ENCODE measurements at places on chromosomes 3 and 15.
A peak's percentile ranks its signal among the peaks of the same experiment; 100 is the strongest.

GRCh38 chr3:37386627-37387230, 212.3 kb upstream of the LRRFIP2 start:
- no peak for DNase-seq

GRCh38 chr15:64067564-64068030, 21.3 kb upstream of the DAPK2 start:
- peak; percentile 33 for DNase-seq

DNA sequence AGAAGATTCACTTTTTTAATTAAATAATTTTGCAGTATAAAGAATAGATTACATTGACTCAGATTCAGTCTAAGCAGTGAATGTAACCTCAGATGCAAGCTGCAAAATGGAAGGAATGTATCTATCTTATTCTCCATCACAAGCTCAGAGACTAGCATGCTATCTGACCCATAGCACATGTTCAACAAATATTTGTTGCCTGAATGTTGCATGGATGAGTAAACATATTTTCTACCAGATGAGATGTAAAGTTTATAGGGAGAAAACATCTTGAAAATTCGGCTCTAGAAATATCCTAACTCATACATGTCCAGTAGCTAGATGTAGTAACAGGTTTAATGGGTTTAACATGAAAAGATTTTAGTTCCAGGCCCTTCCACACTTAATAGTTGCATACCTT, 234.2 kb downstream of the MECOM start:
- no peak for DNase-seq

DNA sequence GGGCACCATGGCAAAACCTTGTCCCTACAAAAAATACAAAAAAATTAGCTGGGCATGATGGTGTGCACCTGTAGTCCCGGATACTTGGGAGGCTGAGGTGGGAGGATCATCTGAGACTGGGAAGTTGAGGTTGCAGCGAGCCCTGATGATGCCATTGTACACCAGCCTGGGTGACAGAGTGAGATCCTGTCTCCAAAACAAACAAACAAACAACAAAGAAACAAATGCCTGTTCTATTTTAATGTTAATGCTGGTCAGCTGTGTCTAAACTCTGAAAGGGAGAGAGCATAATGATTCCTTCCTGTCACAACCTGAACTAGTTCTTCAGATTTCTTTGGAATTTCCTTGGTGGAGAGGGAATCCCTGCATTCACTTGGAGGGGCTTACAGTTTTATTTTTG, 413.0 kb upstream of the TBL1XR1 start:
- no peak for DNase-seq

DNA sequence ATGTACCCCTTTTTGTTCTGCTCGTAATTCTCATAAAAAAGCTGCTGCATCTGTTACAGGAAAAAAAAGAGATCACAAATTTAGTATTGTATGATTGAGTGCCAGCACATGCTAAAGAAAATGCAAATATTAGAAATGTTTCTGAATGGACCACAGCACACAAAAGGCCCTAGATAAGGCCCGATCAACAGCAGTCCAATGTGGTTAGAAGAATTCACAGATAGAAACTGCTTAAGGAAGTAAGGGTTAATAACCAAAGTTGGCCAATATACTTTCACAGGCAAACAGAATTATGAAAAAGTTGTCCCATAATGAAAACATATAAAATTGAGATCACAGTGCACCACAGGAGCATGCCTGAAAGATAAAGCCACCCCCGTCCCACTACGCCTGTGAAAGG, 72.9 kb downstream of the CHSY1 start:
- DNase-seq: no peak

GRCh38 chr3:101478980-101479379, 34.0 kb downstream of the SENP7 start:
- no peak for DNase-seq

DNA sequence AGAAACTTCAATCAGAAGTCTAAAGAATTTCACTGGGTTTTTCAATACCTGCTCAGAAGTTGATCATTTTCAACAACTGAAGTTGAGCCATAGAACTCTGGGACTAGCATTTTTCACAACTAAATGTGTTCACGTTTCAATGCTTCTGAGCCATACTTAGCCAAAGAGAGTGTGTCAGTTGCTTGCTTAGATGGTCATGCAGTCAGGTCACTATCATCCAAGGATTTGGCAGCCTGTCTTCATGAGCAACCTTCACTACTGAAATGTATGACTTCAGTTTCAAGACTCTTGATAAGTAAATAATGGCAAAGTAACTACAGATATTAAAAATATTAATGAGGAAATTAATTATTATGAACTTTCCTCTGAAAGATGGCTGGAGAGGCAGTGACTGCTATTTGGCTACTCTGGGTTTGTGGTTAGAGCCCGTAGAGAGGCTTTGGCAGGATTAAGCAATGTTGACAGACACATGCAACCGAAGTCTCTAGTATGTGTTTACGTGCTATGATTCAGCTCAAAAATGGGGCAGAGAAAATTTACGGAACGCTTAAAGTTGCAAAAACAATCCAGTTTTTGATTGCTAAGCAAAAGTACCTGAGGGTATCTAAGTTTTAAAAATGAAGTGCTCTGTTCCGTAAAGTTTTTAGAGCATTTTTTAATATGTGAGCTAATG, 133.8 kb downstream of the GMNC start:
- no peak for DNase-seq

DNA sequence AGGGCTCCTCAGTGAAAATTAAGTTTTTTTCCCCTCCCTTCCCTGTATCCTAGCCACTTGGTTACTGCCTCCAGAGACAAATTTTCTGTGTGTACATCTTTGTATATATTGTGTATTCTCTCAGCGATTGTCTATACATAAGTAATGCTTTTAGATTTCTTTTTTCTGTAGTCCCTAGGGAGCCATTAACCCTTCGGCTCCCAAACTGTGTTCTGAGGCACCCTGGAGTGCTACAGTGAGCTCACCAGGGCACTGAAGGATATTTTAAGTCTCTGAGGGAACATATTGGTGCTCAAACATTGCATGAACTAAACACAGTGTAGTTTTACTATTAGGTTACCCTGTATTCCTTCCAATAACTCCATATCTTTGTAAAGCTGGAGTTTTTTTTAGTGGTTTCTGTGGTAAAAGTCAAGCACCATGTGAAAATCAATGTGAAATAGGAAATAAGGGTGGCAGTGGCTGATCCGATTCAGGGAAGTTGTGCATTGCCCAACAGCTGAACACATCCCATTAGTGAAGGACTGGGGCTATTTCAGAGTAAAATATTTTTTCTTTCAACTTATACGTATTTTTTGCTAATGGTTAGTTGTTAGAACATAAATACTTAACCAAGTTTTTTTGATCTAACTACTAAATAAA, 43.0 kb downstream of the USP13 start:
- DNase-seq: no peak

GRCh38 chr3:67587811-67588210, 66.6 kb downstream of the SUCLG2 start:
- no peak for DNase-seq

GRCh38 chr3:108250626-108251025, 28.4 kb upstream of the IFT57 start:
- no peak for DNase-seq

DNA sequence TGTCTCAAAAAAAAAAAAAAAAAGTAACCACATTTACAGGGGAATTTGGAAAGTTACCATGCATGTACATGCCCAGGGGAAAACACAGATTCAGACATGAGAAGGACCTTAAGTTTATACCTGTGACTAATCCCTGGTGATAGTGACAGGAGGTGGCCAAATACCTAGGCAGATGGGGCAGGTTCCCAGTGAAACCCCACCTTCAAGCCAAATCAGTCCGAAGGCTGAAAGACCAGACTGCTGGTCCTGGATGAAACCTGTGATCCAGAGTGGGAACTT, 15.8 kb downstream of the SPCS1 start:
- no peak for DNase-seq

- DNase-seq: no peak
These were observed 66.7 kb downstream of the MYLK start for GRCh38 chr3:123817413-123817812.

DNA sequence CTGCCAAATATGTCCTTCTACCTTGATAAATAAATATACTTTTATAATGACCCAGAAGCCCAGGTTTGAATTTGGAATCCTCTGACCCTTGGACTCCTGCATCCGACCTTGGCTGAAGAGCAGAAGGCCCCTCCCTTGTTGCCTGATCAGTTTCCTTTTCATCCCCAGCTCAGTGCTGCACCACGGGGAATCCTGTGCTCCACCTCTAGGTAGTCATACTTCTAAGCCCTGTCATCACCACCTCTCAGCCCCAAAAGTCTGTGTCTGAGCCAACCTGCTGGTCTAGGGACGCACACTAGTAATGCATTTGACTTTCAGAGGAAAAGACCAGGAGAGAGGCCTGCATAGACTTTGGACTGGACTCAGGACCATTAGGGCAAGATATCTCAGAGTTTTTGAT, 310.6 kb downstream of the NLGN1 start:
- no peak for DNase-seq

DNA sequence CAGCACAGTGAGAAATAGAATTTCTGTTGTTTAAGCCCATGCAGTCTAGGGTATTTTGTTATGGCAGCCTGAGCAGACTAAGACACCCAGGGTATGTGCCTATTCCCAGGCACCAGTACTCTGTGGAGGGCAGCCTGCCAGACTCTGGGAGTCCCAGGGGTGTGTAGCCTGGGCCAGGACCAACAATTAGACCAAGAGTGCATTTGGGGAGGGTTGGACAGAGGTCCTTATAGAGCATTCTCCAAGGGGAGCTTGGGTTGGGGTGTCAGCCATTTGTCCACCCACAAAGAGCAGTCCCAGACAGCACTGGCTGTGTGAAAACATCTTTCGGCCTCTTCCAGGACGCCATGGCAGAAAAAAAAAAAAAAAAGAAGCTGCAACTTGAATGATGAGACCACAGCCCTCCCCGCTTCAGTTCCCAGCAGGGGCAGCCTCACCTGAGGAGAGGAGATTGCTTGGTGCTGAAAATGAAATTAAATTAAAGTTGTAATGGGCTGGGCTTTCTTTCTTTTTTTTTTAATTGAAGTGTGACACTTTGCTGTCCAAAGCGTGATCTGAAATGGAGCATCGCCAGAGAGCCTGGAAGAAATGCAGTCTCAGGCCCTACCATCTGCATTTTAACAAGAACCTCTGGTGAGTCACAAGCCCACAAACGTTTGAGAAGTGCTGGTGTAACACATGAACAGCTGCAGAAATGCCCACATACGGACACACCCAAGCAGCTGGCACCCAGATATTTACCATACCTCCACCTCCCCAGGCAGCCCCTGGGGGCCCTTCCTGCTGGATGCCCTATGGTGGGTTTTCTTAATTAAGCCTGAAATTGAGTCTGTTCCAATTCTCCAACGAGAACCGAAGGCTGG, 21.3 kb upstream of the CAV3 start:
- no peak for DNase-seq

- DNase-seq: no peak
These were observed 139.4 kb downstream of the RPLP1 start for GRCh38 chr15:69591905-69592508.

DNA sequence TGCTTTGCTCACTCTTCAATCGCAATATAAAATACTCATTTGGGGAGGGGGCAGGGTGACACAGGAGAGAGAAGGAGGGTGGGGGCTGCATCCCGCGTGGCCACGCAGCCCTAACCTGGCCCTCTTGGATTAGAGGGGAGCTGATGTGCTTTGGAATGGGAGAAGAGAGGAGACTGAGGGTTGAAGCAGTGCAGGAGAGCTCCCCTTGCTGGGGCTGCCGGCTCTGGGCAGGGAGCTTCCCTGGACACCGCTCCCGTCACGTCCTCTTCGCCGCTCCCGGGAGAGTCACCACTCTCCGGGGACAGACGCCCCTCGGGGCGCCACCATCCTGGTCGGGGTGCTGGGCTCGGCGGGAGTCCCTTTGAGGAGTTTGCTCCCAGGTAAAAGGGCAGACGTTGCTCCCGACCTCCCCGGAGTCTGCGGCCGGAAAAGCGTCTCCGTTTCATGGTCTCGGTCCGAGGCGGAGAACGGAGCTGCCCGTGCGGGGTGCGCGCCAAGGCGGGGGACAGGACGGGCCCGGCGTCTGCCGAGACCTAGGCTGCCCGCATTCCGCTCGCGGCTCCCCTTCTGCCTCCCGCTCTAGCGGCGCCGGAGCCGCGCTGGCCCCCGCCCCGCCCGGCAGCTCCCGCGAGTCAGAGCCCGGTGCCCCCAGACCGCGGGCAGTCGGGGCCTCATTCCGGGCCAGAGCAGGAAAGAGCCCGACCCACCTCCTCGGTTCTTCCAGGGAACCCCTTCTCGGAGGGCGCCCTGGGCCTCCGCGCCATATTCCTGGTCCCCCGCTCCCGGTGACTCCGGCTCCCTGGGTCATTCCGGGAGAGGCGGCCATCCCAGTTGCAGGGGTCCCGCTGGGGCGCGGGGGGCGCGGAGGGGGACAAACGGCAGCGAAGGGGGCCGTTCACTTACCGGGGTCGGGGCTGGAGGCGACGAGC, 603 bp downstream of the SLC7A14 start:
- no peak for DNase-seq

GRCh38 chr3:24161841-24162240, 216.8 kb downstream of the NR1D2 start:
- DNase-seq: no peak

DNA sequence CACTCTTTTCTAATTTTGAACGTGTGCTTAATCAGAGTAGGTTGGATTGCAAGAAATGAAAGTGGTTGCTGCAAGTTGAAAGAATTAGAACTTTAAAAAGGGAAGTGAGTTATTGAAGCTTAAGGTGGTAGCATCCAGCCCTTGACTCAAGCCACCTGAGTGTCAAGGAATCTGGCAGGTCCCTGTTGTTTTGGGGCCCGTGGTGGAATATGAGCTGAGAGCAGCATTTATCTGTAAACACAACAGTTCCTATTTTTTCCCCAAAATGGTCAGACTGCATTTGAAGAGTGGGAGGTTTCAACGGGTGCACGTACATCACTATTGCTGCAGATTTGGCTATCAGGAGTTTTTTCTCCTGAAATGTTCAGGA, 1.7 kb downstream of the ITPR1 start:
- peak; percentile 37 for DNase-seq

- DNase-seq: no peak
These were observed 269.7 kb upstream of the THRB start for GRCh38 chr3:24764236-24764915.

- DNase-seq: no peak
These were observed 75.0 kb downstream of the GABRB3 start for GRCh38 chr15:26697913-26698312.

- DNase-seq: no peak
These were observed 33.8 kb downstream of the ALDH1L1 start for GRCh38 chr3:126146525-126147146.

- DNase-seq: no peak
These were observed 73.9 kb upstream of the ADPGK start for GRCh38 chr15:72857331-72858063.

All from bone marrow (tissue), 2 donors.